Large intestine (tissue), 12 donors: ENCODE measurements at places on chromosomes 1 and 21. TPM values are rescaled to one million over a fixed set of nuclear protein-coding genes. Genes with fewer than 3 reads are reported as not detected.

DNA sequence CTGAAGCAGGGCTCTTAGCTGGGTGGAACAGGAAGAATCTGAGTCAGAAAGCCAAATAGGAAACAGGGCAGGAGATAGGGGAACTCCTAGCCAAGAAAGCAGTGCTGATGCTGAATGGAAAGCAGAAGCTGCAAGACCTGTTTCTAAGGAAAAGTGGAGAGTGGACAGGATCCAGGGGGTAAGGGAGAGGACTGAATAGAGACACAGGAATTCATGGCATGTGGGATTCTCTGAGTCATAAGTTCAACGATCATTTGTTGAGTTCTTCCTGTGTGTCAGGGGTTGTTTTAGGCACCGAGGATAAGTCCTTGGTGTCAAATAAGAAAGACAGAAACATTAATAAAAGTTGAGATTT is 153.8 kb upstream of the FGGY start:
- DNase-seq: peak; percentile 66

GRCh38 chr1:42163114-42163513 is 1.4 kb downstream of the GUCA2A start:
- DNase-seq: no peak

DNA sequence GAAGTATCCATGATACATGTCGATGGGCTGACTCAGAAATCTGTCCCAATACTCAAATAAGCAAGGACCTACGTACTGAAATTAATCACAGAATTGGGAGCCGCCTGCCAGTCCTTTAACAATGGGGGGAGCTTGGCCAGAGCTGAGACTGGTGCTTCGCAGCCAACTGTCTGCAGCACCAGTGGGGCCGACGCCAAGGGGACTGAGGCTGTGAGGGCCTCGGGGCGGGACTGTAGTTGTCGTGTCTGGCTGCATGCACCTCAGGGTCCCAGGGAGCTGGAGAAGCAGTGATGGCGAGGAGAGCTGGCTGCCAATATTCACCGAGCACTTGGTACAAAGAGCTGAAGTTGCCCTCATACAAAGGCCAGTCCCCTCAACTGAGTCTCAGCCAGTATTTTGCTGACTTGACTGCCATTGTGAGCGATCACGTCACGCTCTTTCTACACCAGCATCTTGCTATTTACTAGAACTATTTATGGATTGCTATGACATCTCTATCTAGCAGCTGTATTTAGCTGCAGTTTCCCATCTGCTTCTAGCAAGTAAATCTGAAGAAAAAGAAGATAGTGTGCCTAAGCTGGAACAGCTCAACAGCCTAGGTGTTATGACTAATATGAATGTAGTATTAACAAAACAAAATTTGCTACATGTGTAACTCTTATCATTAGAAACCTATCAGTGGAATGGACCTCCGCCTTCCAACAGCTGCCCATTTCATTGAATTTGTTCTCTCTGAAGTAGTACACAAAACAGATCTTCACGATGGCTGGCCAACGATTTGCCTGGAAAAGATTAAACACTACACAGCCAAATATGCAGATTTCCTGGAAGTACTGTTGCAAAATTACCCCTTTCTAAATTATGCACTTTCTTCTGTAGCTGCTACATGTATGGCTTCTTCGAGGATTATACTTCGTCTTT is 29.1 kb downstream of the EVI5 start:
- no peak for DNase-seq

DNA sequence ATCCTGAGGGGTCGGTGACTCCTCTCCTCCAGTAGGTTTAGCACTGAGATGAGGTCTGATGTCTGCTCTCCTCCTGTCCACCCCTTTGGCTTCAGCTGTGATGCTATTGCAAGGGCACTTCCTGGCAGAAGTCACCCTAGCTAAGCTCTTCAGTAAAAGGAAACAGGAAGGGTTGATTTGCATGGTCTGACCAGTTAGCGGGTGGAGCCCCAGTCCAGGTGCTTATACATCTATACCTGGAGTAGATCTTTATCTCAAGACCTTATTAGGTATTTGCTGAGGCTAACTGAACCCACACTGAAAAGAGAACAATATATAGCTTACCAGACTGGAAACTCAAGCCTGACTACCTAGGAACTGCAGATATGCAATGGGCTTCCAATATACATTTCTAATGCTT is 28.9 kb upstream of the NFASC start:
- DNase-seq: no peak

DNA sequence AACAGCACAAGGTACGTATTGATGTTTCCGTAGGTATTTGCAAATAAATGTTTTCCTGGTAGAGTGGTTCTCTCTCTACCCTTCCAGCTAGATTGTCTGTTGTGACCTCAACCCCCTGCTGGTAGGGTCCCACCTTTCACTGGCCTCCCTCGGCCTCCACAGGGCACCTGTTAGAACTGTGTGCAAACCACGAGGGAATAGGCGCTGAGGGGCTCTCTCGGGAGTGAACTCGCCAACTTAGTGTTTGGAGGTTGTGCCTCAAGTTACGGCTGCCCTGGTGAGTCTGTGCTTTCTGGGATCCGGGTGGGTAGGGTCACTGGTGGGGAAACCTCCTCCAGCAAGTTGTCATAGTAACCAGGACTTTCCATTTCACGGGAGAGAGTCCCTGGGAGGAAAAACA is 204.7 kb upstream of the EDN2 start:
- DNase-seq: no peak

DNA sequence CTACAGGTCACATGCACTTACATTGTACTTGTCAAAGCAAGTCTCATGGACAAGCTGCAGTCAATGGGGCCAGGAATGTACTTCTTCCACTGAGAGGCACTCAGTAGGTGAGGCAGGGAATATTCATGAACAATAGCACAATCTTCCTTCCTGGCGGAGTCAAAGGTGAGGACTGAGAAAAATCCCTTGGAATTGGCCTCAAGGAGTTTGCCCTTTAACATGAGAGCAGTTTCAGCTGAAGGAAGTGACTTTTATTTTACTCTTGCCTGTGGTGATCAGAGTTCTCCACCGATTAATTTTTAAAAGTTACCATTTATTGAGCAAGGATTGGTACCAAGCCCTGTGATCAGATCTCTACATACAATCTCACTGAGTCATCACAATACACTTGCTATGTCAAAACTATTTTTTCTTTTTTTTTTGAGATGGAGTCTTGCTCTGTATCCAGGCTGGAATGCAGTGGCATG is 11.2 kb upstream of the AK2 start:
- DNase-seq: peak; percentile 59

DNA sequence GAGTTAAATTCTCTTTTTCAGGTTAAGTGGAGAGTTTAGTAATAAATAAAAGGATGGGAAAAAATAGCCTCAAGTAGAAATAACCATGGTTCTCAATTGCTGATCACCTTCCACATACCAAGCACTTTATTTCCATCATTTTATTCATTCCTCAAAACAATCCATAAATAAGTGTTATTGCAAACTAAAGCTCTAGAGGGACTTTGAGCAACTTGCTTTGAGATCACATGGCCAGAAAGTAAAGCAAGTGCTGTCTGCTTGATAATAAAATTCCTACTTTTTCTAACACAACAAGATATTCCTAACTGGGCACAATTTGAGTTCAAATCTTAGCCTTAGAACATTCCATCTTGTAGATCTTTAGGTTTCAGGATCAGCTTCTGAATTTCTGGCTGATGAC is 97.1 kb upstream of the C1orf87 start:
- DNase-seq: no peak

DNA sequence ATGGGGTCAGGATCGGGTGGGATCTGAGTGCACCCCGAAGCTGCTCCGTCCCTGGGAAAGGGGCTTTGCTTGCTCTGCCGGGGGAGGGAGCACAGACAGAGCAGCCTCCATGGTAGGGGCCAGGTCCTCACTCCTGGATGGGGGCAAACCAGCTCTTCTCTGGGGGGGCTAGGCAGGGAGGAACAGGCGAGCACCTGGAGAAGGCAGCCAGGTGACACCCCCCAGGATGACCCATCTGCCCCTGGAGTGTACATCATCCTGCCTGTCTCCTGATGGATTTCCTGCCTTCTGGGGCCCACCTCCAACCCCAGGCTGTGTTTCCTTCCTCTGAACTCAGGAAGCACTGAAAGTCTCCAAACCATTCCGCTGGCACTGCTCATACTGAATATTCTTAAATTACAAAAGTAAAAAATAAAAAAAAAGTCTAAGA is 248.0 kb downstream of the RHOU start:
- no peak for DNase-seq

- DNase-seq: no peak
Measured at GRCh38 chr1:163072658-163073057, 3.5 kb downstream of the RGS4 start.

DNA sequence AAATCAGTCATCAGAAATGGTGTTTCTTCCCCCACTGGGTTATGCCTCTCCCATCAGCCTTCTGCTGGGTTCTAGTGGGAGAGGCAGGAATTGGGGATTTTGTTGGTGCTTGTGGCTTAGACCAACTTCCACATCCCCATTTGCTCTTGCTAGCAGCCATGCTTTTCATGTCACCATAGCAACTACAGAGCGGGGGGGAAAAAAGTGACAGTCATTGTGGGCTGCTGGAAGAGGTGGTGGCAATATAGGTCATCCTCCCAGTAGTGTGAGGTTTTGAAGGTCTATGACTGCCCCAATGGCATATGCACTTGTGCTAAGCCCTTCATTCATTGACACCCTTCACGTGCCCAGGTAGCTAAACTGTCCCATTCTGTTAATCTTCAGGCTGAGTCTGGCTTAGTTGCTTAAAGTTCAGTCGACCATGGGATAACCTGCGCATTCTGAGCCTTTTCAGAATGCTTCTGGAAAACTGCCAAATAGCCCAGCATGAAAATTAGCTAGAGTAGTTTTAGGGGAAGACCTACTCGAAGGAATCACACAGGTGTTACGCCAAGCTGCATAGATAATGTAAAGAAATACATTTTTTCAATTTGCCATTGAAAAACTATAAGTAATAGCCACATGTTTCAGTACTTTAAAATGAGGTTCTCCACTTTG is 53.7 kb upstream of the ZNF326 start:
- DNase-seq: no peak

DNA sequence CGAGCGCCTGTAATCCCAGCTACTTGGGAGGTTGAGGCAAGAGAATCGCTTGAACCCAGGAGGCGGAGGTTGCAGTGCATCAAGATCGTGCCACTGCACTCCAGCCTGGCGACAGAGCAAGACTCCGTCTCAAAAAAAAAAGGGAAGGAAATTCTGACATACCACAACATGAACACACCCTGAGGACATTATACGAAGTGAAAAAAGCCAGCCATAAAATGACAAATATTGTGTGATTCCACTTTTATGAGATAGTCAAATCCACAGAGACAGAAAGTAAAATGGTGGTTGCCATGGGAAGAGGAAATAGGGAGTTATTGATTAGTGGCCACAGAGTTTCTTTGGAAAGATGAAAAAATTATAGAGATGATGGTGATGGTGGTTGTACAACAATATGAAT is 41.7 kb downstream of the EVI5 start:
- DNase-seq: no peak

DNA sequence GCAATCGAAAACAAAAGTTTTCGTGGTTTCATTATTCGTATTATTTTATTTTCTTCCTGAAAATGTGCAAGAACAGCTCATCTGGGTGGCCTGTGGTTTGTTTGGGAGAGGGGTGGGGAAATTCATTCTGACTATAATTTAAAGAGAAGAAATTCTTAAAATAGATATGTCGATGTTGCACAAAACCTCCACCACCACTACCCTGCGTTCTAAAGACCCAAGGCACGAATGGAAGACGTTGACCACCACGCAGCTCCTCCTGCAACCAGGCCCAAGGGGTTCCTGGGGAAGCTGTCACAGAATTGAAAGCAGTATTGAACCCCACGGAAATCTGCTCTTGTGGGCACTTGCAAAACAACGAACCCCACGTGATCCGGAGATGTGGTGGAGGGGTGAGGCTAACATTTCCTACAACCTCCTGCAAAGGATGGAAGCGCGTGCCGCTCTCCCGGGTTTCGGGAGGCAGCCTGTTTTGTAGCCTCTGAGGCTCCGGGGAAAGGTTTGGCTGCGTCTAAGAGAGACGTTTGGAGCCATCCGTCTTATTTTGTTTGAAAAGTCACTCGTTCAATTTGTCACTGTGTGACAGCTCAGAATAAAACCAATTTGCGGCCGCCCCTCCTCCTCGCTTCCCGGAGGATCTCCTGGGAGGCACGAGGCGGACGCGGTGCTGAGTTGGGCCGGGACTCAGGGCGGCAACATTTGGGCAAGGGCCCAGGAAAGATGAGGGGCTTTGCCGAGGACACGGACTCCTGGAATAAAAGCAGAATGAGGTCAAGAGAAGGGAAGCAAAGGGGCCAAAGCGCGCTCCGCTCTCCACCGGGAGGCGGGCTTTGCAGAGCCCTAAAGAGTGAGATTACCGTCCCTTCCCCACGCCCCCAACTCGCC is 810 bp upstream of the HLX start:
- DNase-seq: peak; percentile 30

DNA sequence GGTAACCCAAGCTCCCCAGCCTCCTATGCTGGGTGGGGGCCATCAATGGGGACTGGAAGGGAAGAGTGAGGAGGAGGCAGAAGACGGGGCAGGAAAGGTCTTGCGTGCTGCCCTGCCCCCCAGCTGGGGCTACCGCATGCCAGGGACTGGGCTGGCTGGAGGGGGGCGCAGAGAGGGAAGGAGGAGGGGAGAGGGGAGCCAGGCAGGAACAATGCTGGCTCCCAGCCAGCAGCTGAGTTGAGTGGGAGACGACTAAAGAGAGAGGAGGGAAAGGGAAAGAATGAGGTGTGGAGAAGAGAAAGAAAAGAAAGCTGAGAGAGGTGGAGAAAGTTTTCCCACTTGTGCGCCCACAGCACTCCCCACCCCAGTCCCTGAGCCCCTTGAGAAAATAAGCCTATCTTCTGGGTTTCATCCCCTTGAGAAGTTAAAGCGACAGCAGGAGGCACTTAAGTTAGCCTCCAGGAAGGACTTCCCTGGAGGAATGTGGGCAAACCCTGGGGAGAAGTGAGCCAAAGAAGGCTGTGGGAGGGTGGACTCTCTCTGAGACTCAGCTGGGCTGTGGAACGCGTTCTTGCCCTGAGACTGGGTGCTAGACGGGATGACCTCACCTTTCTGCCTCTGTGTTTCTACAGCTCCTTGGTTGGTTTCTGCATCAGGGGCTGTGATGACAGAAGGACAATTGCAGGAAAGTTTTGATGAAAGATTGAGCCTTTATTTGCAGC is 12.9 kb upstream of the NES start:
- no peak for DNase-seq

DNA sequence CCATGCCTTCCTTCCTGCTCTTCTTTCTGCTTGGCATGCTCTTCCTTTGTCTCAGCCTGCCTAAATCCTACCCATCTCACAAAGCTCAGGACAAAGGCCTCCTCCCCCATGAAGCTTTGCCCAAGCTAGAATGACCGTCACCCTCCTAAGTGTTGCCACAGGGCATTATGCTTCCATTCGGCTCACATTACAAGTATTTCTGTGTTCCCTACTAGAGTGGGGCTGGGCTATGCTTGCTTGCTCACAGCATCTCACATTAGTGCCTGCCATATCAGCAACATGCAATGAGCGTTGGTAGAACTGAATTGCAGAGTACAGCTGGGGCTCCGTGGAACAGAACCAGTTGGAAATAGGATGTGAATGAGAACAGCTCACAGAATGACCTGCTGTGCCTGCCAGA is 82.8 kb downstream of the CD58 start:
- no peak for DNase-seq

GRCh38 chr1:19456968-19457441 is 28.3 kb downstream of the CAPZB start:
- no peak for DNase-seq

Gene TMPRSS15
- polyA plus RNA-seq: 0.01 TPM

Gene REN
- 4.2 TPM for polyA plus RNA-seq

Gene MEGF6
- polyA plus RNA-seq: 13.8 TPM

Gene GJA8
- polyA plus RNA-seq: not detected

Gene CYP4Z1
- polyA plus RNA-seq: 0.03 TPM

Gene AMY1A
- not detected for polyA plus RNA-seq

Gene CACNA1S
- 0.15 TPM for polyA plus RNA-seq

Gene TMEM50A
- 75.9 TPM for polyA plus RNA-seq

Gene TLCD4
- polyA plus RNA-seq: 4.9 TPM
